ENCODE measurements at places on chromosomes 2 and 18.

DNA sequence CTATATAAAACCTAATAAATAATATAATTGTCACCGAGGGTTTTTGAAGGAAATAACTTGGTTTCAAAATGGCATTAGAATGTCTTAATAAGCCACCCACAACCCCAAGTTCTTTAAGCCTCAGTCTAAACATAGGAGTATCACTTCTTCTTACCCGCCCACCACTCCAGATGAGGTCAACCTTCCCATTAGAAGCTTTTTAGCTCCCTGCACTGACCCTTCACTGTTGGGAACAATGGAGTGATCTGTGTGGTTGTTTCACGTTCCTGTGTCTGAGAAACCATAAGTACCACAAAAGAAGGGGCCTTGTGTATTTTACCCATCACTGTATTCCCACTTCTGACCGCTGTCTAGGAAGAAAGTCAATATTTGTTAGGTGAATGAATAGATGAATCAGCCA is 326.3 kb upstream of the ZNF521 start:
- no peak for DNase-seq

GRCh38 chr18:5237083-5237722 is 40.1 kb upstream of the AKAIN1 start:
- DNase-seq, result no peak

DNA sequence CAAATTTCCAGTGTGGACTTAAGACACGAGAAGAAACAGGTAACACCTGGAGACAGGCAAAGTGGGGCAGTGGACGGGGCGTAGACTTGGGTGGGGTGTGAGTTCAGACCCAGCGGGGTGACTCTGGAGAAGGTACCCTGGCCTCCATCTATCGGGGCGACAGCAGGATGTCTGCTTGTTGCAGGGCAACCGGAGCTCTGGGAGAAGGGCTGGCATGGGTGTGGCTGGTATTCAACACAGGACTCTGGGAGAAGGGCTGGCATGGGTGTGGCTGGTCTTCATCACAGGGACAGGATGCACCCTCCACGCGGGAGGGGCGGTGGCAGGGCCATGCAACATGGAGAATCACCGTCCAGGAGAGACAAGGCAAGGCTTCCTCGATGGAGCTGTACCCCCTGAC is 198.5 kb downstream of the HDAC4 start:
- no peak for DNase-seq

DNA sequence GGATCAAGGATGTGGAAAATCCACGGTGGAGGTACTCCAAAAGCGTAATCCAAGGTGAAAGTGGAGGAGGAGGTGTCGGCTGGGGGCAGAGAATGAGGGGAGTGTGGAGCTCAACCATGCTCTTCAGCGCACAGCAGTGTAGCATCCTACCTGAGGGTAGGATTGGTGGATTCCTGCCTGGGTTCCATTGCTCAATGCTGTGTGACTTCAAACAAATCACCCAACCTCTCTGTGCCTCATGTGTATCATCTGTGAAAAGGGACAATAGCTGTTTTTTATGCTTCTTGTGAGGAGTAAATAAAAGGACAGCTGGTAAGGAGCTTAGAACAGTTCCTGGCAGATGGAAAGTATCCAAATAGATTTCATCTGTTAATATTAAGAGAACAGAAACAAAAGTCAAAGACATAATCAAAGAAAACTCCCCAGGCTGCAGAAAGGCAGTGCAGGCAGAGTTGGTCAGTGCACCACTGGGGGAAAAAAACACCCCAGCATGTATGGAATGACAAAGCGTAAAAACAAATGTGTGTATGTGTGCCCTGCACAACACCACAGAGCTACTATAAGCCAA is 130.0 kb upstream of the HDAC4 start:
- no peak for DNase-seq

GRCh38 chr2:109128616-109129355 is at the start of gene SH3RF3:
Gene SH3RF3 (plus strand): TSS chr2:109129205.
- DNase-seq, result peak; percentile 24

DNA sequence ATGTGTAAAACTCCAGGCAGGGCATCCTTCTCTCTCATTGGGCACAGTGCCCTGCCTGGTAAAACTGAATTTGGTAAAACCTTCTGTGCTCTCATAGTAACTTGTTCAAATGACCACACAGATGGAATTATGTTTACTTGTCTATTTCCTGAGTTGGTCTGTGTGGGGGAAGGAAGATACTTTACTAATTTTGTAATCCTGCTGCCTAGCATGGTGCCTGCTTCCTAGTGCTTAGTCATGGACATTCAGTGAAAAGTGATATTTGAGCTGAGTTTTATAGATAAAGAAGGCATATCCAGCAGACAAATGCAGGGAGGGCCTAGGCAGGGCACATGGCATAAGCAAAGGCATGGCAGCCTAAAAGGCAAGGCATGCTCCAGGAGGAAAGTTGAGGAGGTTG is 199.4 kb downstream of the FSHR start:
- no peak for DNase-seq

DNA sequence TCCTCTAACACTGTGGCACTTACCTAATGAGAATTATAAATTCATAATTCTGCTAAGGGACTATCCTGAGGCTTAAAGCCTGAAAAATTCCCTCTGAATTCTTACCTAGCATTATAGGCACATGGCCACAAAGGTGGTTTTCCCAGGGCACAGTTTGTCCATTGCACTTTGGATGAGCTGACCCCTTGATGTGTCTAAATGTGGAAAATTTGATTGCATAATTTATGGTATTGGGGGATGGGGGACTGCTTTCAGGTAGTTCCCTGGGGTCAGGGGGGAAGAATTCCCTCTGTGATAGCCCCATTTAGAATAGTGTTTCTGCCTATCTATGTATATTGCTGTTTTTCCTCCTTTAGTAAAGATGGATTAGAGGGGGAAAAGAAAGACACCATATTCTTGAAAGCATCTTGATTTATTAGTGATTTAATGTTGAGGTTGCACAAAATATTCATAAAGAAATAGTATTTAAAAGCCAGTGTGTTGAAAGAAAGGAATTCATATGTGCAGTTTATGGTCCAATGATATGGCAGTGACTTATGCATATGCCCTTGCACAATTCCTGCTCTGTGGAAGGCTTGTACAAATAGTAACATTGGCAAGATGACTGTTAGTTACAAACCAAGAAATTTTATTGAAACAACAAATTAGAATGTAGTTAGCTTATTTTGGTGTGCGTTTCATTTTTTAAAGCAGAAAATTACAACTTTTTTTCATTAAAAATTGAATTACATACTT is 8.7 kb upstream of the HTR2B start:
- DNase-seq, result no peak

DNA sequence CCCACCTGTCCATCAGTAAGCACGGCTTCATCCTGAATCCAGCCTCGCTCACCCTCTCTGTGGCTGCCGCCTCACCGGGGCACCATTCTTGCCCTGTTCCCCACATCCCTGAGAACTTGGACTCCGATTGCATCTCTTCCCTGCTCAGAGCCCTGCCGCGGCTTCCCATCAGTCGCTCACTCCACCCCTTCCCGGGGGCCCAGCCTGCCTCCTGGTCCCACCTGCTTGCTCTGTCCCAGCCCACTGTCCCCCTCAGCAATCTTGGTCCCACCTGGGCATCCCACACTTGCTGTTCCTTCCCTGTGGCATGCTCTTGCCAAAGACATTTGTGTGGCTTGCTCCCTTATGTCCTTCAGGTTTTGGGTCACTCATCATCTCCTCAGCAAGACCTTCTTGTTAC is 56.3 kb downstream of the GREB1 start:
- no peak for DNase-seq

- no peak for DNase-seq
Measured at GRCh38 chr2:204030322-204030721, 93.8 kb downstream of the ICOS start.

GRCh38 chr2:129273266-129274037 is 706.0 kb upstream of the RAB6C start:
- DNase-seq, result no peak

DNA sequence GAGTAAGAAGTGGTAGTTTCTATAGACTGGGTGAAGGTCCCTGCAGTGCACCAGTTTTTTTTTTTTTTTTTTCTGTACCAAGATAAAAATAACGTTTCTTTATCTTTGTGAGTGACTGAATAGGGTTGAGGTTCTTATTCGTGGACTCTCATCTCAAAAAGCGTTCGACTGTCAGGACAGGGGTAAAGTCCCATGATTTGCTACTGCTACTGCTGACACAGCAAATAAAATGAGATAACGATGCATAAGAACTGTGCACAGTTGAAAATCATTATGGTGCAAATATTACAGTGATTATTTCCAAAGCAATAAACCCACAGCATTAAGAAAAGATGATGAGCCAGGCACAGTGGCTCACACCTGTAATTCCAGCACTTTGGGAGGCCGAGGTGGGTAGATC is 482.0 kb upstream of the CHST9 start:
- no peak for DNase-seq

GRCh38 chr2:96815326-96816126 is 542 bp upstream of the CNNM3 start:
- DNase-seq, result no peak
